ENCODE measurements at places on chromosomes 2 and 18.

- peak; percentile 40 for ATAC-seq
These were observed 150.3 kb upstream of the DNMT3A start for GRCh38 chr2:25491966-25492532.

DNA sequence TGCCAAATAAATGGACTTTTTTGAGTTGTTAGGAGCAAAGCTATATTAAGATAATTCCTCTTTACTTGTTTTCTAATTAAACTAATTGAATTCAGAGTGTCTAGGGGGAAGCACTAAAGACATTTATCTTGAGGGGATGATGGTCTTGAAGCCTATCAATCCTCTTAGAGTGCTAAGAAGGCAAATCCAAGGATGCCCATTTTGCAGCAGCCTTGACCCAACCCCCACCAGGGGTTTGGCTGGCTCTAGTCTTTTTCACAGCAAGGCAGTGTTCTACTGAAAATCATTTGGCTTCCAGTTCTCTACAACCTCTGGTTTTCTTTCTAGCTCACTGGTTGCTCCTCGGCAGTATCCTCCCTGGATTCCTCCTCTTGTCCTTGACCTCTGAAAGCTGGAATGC is 6.5 kb upstream of the RAX start:
- ATAC-seq, result no peak

- ATAC-seq, result no peak
These were observed 100.8 kb downstream of the MRPS9 start for GRCh38 chr2:105138643-105139042.

DNA sequence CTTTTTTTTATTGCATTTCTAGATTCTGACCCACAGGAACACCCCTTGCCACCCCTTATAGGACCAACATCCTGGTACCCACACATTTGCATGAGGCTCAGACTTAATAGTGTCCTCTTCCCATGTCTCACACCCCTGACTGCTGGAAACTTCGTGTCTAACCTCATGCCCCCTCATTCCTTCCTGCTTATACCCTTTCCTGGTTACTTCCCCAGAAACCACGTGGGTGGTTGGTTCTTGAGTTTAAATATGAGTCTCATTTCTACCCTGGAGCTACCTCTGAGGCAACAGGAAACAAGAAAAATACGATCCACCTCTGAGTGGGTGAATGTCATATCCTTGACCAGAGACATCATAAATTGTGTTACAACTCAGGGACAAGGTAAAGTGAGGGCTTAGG is 1.6 kb downstream of the TNP1 start:
- no peak for ATAC-seq

DNA sequence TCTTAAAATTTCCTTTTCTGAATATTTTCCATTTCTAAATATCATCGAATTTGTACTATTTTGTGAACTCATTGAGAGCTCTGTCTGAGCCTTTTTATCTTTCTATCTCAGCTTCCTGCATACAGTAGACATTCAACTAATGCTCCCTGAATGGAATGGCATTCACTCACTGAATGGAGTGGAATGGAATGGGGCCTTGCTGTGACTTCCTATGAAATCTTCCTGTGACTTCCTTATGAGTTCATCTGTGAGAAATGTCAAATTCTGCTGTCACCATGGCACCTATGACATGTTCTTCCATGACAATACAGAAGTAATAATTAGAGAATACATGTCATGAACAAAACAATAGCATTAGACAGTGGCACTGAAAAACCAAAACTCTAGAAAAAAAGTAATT is 199.6 kb downstream of the NR4A2 start:
- no peak for ATAC-seq

GRCh38 chr2:201858281-201859184 is 52.2 kb downstream of the CDK15 start:
- no peak for ATAC-seq

DNA sequence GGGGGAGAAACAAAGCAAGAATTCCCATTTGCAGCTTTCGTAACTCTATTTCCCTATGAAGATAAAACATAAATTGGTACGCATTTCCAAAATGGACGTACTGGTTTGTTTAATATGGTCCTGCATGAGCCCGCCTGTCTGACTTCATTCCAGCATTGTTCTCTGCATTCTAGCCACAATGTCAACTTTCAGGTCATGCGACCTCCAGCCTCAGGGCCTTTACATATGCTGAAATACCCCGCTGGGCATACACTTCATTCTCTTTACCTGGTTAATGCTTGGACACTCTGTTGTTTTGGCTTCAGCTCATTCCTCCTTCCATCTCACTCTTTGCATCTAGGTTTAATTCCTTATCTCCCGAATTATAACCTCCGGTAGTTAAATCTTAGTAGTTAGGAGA is 103.7 kb upstream of the DNMT3A start:
- no peak for ATAC-seq

DNA sequence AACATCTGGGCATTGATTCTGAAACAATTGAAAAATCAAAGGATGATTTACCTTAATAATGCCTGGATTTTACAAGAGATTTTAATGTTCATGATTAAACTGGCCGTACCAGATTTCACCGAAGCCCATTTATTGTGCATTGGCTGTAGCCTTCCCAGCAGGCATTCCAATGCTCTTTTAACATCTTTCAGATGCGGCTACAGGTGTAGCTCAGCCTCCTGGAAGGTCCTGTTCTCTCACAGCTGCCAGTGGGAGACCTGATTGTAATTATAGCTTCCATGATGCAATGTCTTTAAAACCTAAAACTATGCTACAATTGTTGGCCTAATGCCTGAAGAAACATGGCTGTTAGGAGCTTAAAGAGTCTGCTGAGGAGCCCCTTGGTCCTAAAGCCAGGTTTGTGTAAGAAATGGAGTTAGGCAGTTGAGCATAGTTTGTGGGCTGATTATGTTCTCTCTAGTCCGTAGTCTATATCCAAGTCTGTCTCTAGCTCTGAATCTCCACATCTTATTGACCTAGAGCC is 147.4 kb downstream of the CERS6 start:
- ATAC-seq, result no peak

GRCh38 chr2:240561325-240561971 is 1.3 kb downstream of the DUSP28 start:
- ATAC-seq, result peak; percentile 8

DNA sequence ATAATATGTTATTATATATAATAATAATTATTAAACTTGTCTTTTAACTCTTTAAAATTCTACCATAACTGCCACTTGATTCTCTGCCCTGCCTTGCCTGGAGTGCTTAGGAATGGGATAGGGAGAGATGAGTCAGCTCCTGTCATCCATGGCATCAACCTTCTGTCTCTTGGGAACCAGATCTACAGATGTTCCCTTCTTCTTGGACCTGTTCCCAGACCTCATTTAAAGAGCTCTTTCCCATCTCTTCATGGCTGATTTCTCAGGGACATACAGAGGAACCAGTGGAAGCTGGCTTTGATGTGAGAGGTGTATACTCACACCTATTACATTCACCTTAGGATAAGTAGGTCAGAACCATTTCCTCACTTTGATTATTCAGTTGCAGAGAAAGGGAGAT is 155.3 kb upstream of the MYO3B start:
- peak; percentile 86 for ATAC-seq

GRCh38 chr2:30577151-30577550 is 130.1 kb downstream of the LCLAT1 start:
- no peak for ATAC-seq

GRCh38 chr2:3539836-3540235 is 18.3 kb downstream of the RNASEH1 start:
- no peak for ATAC-seq

DNA sequence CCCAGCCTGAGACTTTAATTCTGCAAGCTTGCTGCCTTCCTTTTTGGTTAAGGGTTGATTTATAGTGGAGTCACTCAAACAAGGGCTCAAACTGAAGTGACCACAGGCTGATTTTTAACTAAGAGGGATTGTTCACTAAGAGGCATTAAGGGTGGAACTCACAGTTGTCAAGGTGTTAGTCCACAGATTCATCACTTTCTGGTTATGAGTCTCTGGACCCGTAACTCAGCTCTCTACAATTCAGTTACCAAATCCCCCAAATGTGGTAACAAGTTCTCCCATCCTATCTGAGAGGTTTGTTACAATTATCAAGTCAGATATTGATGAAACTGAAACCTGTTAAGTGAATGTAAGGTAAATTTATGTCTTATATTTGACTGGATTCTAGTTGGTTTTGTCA is 185.9 kb upstream of the KLHL14 start:
- ATAC-seq, result no peak

DNA sequence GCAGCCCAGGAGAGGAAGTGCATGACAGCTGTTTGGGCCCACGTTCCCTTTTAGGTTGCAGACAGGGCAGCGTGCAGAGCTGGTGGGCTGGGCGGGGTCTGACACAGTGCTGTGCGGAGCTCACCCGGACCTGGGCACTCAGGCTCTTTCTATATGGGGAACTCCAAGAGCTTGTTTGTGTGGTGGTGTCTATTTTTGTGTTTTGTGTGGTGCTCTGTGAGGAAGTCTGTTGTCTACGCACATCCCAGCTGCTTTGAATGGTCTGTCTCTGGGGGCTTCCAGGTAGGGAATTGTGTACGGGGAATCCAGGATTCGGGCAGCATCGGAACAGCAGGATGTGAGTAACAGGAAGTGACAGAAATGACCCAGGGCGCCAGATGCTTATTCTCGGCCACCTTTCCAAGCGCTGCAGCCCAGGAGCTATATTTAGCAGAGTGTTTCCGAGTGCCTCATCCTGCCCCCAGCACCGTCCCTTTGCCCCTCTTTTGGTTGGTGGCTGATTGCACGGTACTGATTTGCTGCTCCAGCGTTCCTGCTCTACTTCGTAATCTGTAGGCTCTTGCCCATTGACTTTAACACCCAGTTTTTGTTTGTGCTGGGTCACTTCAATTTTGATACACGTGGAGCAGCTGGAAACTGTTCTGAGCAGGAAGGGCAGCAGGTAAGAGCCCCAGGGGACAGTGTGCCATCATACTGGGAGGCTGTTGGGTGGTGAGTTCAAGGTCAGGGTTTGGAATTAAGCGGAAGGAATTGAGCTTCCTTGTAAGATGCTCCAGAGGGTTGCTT is 64.7 kb downstream of the DGKD start:
- peak; percentile 39 for ATAC-seq

- ATAC-seq, result no peak
These were observed 352.9 kb upstream of the VWC2L start for GRCh38 chr2:214057986-214058385.

DNA sequence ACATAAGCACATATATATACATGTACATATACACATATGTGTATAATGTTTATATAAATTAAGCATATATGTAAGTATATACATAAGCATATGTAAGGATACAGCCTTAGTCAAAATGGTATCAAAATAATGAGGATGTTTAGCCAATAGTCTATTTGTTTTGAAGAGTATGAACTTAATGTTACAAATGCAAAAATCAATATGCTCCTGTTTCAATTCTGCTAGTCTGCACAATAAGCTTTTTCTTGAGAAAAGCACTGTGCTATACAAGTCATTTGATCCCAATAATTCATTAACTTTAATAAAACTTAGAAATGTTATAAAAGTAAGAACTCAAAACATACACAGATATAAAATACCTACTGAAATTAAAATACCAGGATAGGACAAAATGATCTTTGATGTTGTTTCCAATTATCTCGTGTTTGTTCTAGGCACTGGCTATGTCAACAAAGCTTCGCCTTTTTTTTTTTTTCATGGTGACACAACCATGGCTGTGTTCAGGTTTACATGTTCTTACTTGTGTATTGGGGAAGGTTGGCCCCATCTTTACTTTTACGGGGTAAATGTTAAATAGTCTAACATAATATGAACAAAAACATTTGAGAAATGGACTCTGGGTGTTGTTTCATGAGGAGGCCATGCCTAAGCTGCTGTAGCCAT is 271.1 kb upstream of the CDH19 start:
- ATAC-seq, result no peak

- ATAC-seq, result peak; percentile 54
These were observed 618 bp upstream of the LYPD1 start for GRCh38 chr2:132670496-132671150.

GRCh38 chr18:23003289-23003688 is 70.2 kb downstream of the RBBP8 start:
- no peak for ATAC-seq

GRCh38 chr2:207202645-207203044 is 36.9 kb upstream of the KLF7 start:
- ATAC-seq, result peak; percentile 86

DNA sequence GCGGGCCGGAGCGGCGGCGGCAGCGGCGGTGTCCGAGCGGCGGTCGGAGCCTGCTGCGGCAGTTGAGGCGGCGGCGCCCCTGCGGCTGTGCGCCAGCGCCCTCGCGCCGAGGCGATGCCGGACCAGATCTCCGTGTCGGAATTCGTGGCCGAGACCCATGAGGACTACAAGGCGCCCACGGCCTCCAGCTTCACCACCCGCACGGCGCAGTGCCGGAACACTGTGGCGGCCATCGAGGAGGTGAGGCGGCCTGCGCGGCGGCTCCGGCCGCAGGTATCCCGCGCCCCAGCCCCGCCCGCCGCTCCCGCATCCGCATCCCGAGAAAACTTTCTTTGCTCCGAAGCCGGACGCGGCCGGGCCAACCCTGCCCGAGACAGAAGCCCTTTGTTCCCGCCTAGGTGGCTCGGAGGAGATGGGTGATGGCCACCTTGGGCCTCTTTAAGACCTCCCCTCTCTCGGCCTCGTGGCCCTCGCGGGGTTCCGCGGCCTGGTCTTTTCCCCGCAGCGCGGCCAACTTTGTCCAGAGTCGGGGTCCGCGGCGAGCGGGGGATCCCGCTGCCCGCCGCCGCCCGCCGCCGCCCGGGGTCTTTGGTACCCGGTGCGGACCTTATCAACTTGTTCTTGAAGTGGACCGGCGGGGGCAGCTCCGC is 504 bp downstream of the ASAP2 start:
- peak; percentile 18 for ATAC-seq

GRCh38 chr2:234564699-234565098 is 67.8 kb upstream of the ARL4C start:
- ATAC-seq, result peak; percentile 91

DNA sequence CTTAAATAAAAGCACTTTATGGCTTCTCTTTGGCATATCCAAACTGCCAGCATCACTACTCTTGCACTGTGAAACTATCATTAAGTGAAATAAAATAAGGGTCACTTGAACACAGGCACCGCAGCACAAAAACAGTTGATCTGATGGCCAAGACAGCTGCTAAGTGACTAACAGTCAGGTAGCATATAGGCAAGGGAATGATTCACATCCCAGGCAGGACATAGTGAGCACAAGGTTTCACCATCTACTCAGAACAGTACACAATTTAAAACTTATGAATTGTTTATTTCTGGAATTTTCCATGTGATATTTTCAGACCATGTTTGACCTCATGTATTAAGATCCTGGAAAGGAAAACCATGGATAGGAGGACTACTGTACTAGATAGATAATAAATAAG is 214.2 kb downstream of the MREG start:
- no peak for ATAC-seq

All from SK-N-SH treated with all-trans-retinoic acid at 6 μM for 48 hours (cell line).